ENCODE measurements at places on chromosomes 2 and 18.

- peak; percentile 74 for DNase-seq
These were observed 302.9 kb downstream of the LRRTM1 start for GRCh38 chr2:80001701-80002101.

- DNase-seq = no peak
These were observed 260.5 kb downstream of the CYP26B1 start for GRCh38 chr2:71887196-71887595.

DNA sequence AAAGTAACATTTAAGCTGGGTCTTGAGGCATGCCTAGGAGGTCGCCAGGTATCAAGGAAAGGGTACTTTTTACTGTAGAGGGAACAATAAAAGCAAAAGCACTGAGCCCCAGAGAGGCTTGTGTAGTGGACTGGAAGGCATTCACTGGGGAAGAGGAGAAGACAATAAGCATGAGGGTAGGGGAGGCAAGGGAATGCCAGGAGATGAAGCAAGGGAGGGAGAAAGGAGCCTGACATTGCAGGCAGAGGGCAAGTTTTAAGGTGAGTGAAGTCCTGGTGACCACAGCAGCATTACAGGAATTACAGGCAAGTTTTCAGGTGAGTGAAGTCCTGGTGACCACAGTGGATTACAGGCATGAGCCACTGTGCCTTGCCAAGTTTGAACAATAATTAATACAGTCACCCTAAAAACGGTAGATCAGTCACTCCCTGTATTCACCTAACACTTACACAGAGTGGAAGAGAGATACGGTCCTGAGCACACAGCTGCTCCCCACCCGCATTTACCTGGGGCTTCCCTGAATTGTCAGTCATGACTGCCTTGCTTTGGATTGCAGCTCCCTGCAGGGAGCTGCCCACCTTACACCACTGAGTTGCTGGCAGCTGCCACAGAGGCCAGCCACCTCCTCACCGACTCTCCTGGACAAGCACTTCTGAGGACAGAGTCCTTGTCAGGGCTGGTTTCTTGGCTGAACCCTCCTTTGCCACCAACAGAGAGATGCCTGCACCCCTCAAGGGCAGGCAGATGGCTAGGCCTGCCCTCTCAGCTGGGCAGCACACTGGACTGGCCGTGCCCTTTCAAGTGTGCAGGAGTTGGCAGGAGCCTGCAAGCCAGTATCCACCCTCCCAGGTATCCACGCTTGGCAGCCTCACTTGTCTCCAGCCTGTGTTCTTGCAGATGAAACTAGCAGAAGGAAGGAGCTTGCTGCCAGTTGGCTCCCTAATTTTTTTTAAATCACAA, 153.2 kb upstream of the MSH6 start:
- no peak for DNase-seq

GRCh38 chr2:200466425-200467418, 43.1 kb downstream of the KCTD18 start:
- DNase-seq = no peak

GRCh38 chr18:9835113-9835755, 50.5 kb upstream of the TXNDC2 start:
- DNase-seq = no peak

DNA sequence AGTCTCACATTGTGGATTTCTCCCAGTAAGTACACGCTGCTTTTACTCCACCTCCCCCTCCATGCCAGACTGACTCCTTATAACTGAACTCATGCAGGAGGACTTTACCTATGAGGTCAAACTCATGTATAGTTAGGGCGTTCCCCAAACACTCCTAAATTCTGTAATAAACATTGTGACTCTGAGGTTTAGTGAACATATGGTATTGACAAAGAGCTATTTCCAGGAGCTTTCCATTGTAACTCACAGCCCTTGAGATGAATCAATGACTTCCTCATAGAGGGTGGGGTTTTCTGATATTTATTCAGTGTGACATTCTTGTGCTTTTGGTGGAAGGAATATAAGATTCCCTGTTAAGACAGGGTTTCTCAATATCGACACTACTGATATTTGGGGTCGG, 337.4 kb upstream of the SLC14A2 start:
- DNase-seq = no peak

DNA sequence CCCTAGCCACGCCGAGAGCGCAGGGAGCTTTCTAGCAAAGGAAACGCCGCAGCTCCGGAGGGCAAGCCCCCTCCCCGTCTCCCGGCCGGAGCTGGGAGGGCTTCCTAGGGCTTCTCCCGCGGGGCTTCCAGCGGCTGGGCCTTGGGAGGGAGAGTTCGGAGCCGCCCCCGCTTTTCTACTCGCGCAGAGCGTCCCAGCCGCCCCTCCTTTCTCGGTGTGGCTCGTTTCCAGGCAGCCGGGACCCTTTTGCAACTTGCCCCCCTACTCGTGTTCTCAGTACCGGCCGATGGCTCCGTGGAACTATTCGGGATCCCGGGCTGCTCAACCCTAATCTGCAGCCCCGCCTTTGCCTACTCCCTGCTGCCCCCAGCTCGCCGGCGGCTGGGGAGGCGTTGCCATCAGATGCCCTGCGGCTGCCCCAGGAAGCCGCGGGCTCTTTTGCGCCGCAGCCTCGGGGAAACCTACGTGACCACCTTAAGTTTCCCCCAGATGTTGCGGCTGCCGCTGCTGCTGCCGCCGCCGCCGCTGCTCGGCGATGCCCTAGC, 1.5 kb upstream of the NR4A2 start:
- no peak for DNase-seq

DNA sequence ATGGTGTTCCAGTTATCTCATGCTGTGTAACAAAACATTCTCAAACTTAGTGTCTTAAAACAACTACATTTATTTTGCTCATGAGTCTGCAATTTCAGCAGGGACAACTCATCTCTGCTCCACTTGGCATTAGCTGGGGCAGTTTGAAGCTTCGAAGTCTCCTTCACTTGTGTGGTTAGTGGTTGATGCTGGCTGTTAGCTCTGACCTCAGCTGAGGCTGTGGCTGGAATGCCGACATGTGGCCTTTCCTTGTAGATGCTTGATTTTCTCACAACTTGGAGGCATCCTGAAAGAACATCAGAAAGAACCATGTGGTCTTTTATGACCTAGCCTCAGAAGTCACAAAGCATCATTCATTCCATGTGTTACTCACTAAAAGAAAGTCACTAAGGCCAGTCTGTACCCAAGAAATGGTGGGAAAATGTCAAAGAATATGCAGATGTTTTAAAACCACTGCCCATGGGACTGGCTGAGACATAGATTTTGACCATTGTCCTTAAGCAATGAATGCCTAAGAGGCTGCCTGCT, 3.8 kb upstream of the TMSB10 start:
- no peak for DNase-seq

DNA sequence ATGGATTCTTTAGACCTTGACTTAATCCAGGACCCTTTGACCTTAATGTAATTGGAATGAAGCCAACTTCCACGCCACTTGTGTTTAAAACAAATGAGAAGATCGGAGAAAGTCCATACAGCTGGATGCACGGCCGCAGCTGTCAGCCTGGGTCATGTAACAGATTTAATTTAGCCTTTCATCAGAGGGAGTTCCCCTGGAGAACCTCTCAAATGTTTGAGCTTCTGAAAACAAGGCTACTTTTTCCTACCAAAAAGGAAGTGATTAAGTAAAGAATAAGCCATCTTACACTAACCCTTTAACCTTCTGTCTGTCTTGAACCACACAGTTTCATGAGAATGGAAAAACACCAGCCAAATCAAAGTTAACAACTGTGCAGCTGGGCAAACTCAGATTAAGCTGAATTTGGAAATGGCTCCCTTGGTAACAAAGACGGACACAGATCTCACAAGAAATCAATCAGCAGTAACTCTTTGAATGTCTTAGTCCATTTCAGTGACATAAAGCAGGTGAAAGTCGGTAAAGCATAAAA, 103.6 kb downstream of the DOCK10 start:
- DNase-seq = no peak

- DNase-seq = no peak
These were observed 265.8 kb upstream of the ID2 start for GRCh38 chr2:8416001-8416571.

GRCh38 chr2:42601076-42601475, 32.6 kb downstream of the MTA3 start:
- DNase-seq = peak; percentile 4

- no peak for DNase-seq
These were observed 249.9 kb upstream of the THUMPD2 start for GRCh38 chr2:40028792-40029488.

DNA sequence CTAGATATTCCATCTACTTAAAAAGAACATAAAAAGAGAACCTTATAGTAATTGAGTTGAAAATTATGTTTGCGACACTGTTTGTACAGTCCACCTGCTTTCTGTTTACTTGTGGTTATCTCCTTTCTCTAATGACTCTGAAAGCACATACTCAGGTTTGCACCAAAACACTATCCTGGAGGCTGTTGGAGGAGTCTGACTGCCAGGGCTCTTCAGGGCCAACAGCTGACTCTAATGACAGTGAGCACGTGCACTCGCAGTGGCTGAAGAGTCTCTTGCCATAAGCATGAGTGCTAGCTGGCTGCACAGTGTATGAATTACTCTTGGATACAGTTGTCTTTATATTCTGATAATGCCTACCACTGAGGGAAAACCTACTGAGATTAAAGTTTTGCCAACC, 16.7 kb upstream of the GLS start:
- DNase-seq = no peak

GRCh38 chr2:118844261-118845004, 3.0 kb downstream of the EN1 start:
- DNase-seq = no peak

Data from fibroblast of skin of left quadriceps (primary cell).